CD8-positive, alpha-beta T cell (primary cell): ENCODE measurements at places on chromosomes 6 and 20.

- DNase-seq: no peak
Observed at GRCh38 chr6:53830366-53830765, 35.6 kb downstream of the LRRC1 start.

DNA sequence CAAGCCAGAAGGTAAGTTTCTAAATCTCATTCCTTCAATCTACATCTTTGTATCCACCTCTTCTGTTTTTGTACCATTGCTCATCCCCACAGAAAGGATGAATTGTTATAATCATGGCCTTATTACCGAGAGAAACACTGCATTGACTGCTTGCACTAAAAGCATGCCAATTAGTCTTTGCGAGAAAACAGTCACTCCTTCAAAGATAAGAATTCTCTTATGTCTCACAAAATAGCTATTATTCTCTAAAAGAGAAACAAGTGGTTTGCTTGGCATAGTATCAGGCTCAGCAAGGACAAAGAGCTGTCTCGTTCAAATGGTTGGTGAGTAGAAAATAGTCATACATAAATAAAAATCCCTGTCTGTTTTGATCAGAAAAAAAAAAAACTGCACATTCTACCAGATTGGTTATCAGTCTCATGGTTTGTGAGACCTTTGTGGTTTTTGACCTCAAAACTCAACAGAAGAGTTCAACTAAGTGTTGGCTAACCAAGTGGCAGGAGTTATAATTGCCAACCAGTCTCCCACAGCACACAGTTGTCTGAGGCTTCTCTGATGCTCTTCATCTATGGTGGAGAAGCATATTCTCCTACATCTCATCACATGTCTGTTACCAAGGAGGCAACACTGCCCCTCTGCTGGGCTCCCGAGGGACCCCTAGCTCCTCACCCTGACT lies 35.1 kb upstream of the ARMH2 start:
- DNase-seq: no peak

- DNase-seq: no peak
Observed at GRCh38 chr20:62537649-62538292, 62.0 kb upstream of the GATA5 start.

DNA sequence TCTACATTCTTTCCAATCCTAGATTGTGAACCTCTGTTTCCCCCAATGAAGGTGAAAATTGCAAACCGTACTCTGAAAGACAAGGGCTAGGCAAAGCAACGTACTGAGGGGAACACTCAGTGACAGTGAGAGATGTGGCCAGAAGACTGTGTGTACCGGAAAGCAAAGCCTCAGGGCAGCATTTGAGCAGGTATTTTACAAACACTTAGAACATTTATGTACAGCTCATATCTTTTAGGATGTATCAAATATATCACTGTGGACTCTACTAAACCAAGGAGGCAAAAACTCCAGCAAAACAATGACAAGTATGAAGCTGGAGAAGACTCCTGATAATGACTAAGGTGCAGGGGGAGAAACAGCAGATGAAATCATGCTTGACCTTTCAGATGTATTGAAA lies 236.9 kb downstream of the FOXC1 start:
- DNase-seq: no peak

GRCh38 chr6:136766274-136766673 lies 26.0 kb downstream of the MAP3K5 start:
- DNase-seq: no peak

DNA sequence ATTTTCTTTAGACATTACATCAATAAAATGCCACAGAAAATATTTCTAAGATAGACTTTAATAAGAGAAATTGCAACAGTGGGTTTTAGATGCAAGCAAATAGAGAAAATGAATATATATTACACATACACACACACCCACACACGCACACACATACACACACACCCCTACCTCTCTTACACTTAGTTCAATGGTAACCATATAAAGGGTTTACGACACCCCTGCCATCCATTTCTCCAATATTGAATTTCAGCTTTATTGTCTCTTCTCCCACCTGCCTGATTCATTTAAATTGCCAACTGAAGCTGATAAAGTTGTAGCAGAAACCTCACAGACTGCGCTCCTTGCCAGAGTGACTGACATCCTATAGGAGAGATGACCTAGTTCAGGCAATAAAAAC lies 154.6 kb downstream of the ADAT2 start:
- DNase-seq: no peak

DNA sequence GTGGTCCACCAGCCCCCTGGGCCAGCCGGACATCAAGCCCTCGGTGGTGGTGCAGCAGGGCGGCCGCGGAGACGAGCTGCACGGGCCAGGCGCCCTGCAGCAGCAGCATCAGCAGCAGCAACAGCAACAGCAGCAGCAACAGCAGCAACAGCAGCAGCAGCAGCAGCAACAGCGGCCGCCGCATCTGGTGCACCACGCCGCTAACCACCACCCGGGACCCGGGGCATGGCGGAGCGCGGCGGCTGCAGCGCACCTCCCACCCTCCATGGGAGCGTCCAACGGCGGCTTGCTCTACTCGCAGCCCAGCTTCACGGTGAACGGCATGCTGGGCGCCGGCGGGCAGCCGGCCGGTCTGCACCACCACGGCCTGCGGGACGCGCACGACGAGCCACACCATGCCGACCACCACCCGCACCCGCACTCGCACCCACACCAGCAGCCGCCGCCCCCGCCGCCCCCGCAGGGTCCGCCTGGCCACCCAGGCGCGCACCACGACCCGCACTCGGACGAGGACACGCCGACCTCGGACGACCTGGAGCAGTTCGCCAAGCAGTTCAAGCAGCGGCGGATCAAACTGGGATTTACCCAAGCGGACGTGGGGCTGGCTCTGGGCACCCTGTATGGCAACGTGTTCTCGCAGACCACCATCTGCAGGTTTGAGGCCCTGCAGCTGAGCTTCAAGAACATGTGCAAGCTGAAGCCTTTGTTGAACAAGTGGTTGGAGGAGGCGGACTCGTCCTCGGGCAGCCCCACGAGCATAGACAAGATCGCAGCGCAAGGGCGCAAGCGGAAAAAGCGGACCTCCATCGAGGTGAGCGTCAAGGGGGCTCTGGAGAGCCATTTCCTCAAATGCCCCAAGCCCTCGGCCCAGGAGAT lies 1.0 kb downstream of the POU3F2 start:
- DNase-seq: no peak

DNA sequence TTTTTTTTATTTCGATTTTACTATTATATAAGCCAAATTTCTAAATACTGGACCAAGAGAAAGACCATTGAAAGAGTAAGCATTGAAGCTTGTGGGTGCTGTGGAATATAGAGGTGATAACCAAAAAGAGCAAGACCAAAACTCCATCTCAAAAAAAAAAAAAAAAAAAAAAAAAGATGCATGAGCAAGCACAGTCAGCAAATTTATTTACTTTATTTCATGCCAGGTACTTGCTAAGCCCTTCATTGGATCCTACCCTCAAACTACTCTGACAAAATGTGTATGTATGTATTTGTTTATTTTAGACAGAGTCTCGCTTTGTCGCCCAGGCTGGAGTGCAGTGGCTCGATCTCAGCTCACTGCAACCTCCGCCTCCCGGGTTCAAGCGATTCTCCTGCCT lies 27.8 kb downstream of the BAK1 start:
- no peak for DNase-seq

DNA sequence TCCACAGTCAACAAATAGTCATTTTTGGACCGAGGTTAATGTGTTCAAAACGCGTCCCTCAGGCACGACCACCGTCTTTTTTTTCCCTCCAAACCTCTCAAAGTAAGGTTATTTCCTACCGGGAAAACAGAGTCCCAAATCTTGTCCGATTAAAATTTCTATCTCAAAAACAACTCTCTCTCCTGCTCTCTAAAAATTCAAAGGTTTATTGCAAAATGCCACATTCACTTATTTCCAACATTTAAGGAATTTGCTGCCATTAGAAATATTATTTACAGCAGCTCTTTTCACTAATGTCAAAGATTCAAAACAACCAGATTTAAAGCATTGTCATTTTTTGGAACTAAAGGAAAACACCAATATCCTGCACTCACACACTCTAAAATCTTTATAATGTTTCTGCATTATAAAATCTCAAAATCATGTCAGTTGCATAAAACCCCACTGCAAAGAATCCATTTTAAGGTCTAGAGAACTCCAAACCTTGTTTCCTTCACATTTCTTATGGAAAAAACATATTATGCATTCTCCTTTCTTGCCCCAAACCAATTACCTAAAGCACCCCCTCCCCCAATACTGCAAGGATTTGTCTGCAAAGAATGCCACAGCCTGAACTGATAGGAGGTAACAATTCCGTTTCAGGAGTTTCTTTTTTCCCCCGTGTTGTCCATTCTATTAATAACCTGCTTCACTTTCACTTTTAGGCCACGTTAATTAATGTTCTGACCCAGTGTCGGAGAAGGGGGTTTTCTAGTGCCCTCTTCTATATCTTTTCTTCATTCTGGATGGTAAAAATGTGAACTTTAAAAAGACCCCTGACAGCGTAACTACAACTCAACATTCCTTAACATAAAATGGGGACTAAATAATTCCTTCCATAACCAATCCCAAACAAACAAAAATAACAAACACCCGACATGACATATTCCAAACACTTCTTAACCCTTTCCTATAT lies 1.4 kb downstream of the NRN1 start:
- no peak for DNase-seq

DNA sequence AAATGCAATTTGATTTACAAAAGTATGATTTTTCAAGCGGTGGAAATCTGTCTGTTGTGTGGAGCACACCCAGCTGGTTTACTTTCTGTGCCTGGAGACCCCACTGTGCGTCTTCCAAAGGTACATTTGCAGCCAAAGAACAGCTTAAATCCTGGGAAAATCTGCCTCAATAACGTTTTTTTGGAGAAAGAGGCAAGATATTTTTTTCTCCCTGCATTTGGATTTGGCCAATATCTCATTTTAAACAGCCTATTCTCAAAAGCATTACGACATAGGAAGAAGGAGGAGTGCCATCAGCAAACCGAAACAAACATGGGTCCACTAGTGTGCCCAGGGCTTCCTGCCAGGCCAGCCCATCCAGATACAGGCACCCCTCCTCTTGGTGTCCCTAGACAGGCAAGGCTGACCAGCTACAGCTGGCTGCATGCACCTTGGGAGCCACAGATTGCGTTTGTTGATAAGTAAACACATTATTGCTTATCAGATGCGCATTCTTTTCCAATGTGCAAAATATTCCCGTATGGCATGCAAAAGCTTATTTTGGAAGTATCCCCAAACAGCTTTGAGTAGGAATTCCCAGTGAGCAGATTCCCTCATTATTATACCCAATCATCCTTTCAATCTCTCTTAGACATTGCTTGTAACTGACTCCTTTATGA lies 184.5 kb upstream of the MARCKS start:
- no peak for DNase-seq

DNA sequence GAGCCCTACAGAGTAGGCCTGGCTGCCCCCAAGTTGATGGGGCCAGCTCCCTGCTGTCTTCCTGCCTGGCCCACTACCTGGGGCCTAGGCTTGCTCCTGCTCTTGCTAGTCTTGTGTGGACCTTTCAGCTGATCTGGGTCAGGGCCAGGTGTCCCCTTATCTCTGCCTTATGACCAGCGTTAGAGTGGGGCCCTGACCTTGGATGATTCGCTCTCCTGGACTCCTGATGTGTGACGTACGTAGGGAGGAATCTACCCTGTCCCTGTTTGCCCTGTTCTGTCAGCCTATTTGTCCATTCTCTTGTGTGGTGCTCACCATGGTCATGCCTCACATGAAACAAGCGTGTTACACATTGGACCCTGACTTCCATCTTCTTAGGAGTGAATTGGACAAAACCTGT lies 571.8 kb downstream of the QKI start:
- DNase-seq: no peak

DNA sequence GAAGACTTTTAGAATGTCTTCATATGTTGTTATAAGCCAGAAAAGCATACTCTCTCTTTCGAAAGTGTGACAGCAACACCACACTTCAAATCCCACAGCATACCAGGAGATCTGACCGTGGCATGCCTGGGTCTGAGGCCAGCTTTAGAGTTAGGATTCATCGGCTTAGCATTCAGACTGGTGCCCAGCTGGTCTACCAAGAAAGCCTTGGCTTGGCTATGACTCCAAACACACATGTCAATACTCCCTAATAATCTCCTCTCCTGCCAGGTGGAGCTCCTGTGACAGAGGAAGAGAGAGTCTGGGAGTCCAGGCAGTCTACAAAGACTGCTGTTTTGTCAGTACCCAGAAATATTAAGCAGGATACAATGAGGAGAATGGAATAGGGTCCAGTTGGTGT lies 77.1 kb upstream of the MAN1A1 start:
- no peak for DNase-seq

GRCh38 chr6:75498862-75499261 lies 5.3 kb upstream of the FILIP1 start:
- no peak for DNase-seq

DNA sequence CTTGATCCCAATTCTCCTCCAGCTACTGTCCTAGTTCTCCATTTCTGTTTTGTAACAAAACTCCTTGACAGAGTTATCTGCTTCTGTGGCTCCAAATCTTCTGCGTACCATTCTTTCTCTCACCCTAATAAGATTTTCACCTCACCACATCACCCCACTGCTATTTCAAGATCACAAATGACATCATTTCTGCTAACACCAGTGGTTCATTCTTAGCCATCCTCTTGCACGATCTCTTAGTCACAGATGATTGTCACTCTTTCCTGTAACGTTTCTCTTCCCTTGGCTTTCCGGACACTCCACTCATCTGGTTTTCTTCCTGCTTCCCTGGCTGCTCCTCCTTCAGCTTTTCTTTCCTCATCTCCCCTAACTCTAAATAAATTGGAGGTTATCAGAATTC lies 56.8 kb upstream of the FABP7 start:
- DNase-seq: no peak

DNA sequence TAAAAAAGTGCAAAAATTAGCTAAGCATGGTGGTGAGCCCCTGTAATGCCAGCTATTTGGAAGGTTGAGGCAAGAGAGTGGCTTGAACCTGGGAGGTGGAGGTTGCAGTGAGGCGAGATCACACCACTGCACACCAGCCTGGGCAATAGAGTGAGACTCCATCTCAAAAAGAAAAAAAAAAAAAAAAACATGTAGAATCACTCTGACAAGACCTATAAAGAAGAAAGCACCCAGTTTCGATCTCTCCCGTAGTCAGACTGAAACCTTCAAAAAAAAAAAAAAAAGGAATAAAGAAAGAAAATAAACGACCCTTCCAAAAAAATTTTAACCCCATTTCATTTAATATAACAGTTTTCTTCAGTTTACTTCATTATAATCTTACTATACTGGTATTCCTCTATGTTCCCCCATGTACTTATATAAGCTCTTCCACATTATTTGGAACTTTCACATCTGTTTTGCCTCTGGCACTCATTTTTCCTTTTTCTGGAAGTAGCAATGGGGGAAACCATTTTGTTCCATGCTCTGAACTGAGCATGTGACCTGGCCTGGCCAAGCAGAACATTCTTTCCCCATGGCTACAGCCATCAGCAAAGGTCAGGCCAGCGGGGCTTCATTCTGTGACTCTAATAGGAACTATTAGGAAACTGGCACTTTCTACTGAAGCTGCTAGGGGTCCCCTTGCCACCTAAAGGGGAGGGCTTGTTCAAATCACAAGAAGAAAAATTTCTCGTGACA lies 9.6 kb downstream of the SLC18B1 start:
- DNase-seq: no peak

DNA sequence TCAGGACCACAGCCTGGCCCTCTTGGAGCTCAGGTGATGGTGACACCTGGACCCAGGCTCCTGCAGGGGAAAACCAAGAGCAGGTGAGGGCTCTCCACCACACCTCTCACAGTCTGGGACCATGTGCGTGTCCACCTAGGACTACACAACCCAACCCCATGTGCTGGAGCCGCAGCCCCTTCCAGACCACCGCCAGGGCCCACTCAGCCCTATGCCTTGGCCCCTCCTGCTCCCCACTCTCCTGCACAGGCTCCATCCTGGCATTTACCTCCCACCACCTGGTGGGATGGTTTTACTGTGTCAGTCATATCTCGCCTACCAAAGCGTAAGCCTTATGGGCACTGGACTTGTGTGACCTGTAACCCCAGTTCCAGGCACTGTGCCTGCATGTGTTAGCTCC lies 13.1 kb upstream of the ADAM33 start:
- no peak for DNase-seq
